Stimulated activated CD8-positive, alpha-beta memory T cell treated with anti-CD3 and anti-CD28 coated beads, Interleukin-7, amount 100 ng/mL, for 48 hours (primary cell): ENCODE measurements at places on chromosomes 6 and 20.

DNA sequence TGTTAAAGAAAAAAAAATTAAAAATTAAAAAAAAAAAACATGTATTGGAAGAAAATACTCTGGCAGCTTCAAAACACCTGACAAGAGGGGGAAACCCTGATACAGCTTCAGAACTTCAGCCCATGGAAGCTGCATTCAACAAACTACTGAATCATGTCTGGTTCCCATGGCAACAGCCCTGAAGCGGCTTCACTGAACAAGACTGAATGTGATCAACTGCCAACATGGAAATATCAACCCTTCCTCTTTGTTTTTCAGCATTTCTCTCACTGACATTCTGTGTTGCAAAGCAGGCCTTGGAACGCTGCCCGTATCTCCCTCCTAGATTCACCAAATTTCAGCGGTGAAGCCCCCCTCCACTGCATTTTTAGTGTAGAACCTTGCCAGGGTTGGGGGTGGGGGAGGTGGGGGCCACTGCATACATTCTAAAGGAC lies 91.3 kb upstream of the SHLD1 start:
- peak; percentile 55 for DNase-seq

- no peak for DNase-seq
Measured at GRCh38 chr6:28240471-28240870, 11.6 kb downstream of the ZKSCAN4 start.

GRCh38 chr20:21393166-21393565 lies 4.2 kb downstream of the NKX2-4 start:
- no peak for DNase-seq

- DNase-seq: no peak
Measured at GRCh38 chr20:37526238-37526838, 1.3 kb downstream of the BLCAP start.

DNA sequence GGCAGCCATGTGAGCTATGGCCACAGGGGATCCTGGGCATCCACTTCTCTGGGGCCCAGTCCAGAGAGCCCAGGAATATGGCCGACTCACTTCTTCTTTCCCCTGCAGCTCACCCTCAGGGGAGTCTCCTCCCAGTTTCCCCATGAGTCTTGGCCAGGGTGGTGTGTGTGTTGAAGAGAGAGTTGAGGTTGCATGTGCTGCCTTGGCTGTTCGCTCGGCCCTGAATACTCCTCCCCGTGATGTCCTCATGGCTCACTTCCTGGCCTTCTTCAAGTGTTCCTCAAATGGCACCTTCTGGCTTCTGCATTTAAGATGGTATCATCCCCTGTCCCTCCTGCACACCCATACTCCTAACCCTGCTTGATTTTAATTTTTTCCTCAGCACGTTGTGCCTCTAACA lies 3.2 kb upstream of the TREML1 start:
- no peak for DNase-seq

GRCh38 chr20:44022464-44022863 lies 107.8 kb downstream of the TOX2 start:
- DNase-seq: no peak

GRCh38 chr6:61640463-61640862 lies 645.6 kb downstream of the KHDRBS2 start:
- DNase-seq: no peak

GRCh38 chr6:76174722-76175121 lies 102.3 kb upstream of the IMPG1 start:
- DNase-seq: no peak

GRCh38 chr20:41047975-41048305 lies 19.3 kb downstream of the TOP1 start:
- no peak for DNase-seq

- DNase-seq: no peak
Measured at GRCh38 chr6:100344761-100345160, 120.0 kb downstream of the SIM1 start.

GRCh38 chr6:71727632-71728294 lies 158.6 kb upstream of the RIMS1 start:
- no peak for DNase-seq

GRCh38 chr6:110881546-110882273 lies 7.1 kb downstream of the AMD1 start:
- no peak for DNase-seq

- DNase-seq: no peak
Measured at GRCh38 chr6:137067399-137067798, 22.6 kb upstream of the IL20RA start.

GRCh38 chr20:23397961-23398360 lies 23.3 kb downstream of the NAPB start:
- no peak for DNase-seq

- no peak for DNase-seq
Measured at GRCh38 chr20:36298795-36299339, 7.3 kb upstream of the DLGAP4 start.

- no peak for DNase-seq
Measured at GRCh38 chr6:12601881-12602280, 114.7 kb upstream of the PHACTR1 start.

- peak; percentile 34 for DNase-seq
Measured at GRCh38 chr20:21505810-21506530, 7.9 kb downstream of the NKX2-2 start.

- DNase-seq: no peak
Measured at GRCh38 chr6:143107911-143108761, 47.4 kb downstream of the AIG1 start.

- DNase-seq: no peak
Measured at GRCh38 chr20:62423326-62423706, 4.0 kb downstream of the RBBP8NL start.

- no peak for DNase-seq
Measured at GRCh38 chr6:111639266-111639665, 33.6 kb upstream of the TRAF3IP2 start.

DNA sequence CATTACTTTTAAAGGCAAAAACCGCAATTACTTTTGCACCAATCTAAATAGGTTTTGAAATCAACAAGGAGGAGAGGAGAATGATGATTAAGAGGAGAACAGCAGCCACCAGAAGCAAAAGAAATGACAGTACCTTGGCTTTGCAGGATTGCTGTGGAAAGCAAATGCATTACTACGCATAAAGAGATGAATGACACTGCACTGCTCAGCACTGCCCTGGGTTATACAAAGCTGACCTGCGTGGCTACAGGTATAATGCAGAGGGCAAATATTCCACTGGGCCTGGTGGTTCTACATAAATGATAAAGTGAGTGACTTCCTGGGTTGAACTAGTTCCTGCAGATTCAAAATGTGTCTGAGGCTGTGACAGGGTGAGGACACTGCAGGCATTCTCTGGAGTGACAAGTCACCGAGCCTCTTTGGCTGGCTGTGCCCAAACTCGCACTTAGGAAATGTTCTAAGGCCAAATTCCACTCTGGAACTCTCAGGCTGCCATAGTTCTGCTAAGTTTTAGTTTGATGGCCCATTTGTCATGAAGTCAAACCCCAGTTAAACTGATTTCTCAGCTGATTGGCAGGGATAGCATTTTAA lies 78.6 kb downstream of the INSM1 start:
- DNase-seq: no peak

GRCh38 chr6:4818272-4818938 lies 42.2 kb downstream of the CDYL start:
- DNase-seq: no peak
